ENCODE measurements at places on chromosomes 12 and 14. TPM values are rescaled to one million over a fixed set of nuclear protein-coding genes. Genes with fewer than 3 reads are reported as not detected.

DNA sequence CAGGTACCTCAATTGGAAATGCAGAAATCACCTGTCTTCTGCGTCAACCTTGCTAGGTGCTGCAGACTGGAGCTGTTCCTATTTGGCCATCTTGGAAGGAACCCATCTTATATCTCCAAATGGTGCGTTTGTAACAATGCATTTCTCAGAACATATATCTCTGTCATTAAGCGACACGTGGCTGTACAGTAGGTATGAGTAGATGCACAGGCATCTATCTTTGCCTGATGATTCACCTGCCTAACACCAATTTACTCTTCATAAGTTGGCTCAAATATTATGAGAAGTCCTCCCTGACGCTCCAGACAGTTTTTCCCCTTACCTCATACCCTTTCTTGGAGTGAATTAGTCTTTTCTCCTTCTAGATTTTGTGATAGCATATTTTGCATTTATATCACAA lies 44.2 kb downstream of the GPR137C start:
- no peak for DNase-seq

DNA sequence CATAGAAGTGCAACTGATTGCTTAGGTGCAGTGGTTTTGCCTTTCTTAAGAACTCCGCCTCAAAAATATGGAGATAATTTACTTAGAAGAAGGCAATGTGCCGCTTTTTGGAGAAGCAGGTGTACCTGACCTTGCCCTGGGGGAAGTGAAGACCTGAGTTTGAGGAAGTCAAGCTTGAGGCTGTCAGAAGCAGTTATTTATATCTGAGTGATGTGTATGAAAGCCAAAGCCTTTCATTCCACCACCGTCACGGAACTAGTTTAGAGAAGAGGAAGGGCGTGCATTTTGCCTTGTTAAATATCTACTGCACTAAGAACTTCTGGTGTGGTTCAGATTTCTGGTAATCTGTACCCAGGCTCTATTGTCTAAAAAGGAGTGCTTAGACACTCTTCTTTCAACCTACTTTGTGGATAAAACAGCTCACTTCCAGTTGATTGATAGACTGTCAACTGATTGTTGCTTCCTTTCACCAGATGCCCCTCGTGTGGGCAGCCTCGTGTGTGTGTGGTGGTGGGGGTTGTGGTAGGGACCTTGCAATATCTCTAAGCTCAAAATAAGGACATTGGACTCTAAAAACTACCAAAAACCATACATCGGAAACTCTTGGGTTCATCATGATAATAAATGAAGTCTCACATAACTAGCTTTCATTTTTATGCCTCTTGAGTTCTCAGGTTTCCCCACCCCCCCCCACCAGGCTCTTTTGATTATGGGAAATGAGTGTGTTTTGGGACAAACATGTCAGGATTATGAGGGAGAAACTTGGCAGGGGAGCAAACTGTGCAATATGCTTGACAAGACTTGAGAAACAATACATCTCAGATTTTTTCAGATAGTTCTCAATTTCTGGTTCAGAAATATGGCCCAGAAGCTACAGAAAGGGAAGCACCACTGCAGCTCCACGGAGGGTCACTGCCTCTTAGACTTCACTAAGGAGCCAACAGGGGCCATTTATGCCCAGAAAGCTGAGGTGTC lies 78.6 kb downstream of the ARF6 start:
- no peak for DNase-seq

GRCh38 chr14:79111987-79112501 lies 941.9 kb downstream of the NRXN3 start:
- DNase-seq, result no peak

KRT72 gene
- not detected for total RNA-seq

P2RX2 gene
- total RNA-seq, result not detected

RNASE3 gene
- total RNA-seq, result not detected

IFNG-AS1 gene
- total RNA-seq, result 3.2 TPM

DNA sequence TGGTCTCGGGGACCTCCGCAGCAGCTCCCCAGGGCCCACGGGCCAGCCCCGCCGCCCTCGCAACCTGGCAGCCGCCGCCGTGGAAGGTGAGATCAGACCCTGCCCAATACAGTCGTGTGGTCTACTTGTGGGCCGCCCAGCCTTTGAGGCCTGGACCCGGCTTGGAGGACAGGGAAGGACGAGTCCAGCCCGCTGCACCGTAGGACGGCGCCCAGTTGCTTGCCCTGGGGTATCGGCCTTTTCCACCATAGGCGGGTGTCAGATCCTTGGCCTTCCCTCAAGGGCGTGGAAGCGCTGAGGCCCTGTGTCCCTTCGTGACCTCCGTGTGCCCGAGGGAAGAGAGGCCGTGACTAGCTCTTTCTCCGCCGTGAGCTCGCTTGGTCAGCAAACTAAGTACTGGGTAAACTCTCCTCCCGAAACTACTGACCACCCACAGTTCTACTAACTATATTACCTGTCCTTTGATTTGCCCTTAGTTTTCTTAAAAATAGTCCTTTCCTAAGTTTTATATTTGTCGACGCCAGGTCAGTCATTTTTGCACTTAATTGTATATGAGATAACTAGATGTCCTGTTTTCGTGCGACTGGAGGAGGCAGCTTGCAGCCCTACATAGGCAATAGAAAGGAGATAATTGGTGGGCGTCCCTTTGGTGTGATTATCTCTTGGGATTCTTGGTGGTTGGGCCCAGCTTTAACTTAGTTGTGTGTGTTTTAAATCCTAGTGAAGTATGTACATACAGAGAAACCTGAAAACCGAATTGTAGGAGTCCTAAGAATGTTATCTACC lies 757 bp downstream of the SLC25A3 start:
- no peak for DNase-seq

GPX2 gene
- total RNA-seq, result not detected

DNA sequence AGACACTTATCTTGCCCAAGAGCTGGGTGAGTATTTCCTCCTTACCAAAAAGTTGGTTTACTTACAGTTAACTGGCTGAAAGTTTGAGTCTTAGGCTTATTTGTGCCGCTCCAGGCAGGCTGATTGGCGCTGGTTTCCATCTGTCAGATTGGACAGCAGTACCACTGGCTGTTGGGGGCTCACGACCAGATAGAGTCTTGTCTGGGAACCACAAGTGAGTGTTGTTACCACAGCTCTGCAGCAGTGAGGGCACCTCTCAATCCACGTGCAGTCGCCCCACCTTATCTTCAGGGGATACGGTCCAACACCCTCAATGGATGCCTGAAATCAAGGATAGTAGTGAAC lies 58.9 kb downstream of the DDX51 start:
- no peak for DNase-seq

- DNase-seq, result no peak
Measured at GRCh38 chr12:18651525-18651924, 86.3 kb downstream of the PLCZ1 start.

PYM1 gene
- total RNA-seq, result 39.6 TPM

GRCh38 chr12:9864913-9865675 lies 4.1 kb downstream of the CLEC2B start:
- DNase-seq, result no peak

- no peak for DNase-seq
Measured at GRCh38 chr12:110726708-110727369, 15.9 kb downstream of the PPP1CC start.

- no peak for DNase-seq
Measured at GRCh38 chr12:114168061-114168460, 201.9 kb upstream of the RBM19 start.

PPP1R36 gene
- total RNA-seq, result not detected

DNA sequence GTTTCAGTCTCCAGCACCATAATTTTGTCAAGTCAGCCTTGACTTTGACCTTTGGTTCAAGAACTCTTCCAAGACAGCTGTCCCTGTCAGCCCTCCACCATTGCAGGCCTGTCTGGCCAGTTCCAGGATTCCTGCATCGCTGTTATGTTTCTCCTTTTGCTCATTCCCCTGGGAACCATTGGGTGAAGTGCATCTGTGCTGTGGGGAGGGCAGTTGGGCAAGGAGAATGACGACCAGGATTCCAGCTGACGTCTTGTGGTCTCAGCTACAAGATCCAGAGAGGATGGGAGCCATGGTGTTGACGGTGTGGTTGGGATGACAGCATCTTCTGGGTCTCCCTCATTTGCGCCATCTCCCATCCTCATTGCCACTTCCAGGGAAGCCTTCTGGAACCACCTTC lies 45.9 kb upstream of the SLC24A4 start:
- DNase-seq, result no peak

- no peak for DNase-seq
Measured at GRCh38 chr12:68812553-68813241, 4.7 kb downstream of the MDM2 start.

DNA sequence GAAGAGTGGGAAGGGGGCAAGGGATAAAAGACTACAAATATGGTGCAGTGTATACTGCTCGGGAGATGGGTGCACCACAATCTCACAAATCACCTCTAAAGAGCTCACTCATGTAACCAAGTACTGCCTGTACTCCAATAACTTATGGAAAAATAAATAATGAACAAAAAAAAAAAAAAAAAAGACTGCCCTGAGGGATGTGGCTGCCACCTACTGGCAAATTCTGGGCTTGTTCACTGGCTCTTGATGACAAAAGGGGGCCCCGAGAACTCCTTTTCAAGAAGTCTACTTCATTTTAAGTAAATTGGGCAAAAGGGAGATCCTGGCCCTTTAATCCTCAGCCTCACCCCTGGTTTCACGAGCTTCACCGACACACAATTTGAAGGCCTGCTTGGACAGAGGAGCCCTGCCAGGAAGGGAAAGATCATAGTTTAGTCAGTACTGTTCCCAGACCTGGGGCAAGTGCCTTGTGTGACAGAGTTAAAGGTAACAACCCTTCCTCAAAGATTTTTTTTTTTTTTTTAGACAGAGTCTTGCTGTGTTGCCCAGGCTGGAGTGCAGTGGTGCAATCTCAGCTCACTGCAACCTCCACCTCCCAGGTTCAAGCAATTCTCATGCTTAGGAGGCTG lies 26.1 kb upstream of the STAC3 start:
- DNase-seq, result no peak

- DNase-seq, result no peak
Measured at GRCh38 chr12:109523504-109523903, 46.1 kb downstream of the UBE3B start.

DNA sequence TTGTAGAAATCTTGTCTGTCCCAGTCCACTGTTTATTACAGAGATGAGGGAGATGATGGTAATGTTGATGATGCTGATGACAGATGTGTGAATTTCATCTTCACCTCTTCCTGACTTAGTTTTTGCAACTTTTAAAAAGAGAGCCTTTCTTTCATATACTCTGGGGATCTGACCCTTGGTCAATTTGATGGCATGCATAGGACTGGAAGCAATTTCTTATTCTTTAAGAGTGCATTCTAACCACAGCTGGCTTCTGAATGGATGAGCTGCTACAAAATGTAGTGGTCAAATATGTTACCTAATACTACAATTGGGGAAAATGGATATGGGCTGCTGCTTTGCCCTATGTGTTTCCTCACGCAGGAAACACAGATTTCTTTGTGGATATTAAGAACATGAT lies 80.8 kb downstream of the MYRFL start:
- no peak for DNase-seq

DNA sequence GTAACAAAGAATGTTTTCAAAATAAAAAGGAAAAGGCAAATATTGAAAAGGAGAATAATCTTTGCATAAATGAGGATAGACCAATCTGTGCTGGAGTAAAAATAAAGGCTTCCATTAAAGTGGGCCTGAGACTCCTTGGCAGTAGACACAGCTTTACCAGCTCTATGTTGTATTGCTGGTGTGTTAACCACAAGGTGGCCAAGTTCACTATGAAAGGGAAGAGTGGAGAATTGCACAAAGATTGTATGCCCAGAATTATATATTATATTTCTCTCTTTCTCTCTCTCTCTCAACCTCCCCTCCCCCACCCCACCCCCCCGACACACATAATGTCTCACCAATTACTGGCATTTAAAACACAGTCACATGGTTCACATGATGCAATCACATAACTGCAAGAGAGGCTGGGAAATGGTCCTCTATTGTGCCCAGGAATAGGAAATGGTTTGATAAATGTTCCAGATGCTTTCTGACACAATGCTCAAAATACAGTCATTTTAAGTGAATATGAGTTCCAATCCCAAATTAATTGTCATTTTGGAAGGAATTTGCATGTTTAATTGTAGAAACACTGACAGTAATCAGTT lies 222.6 kb upstream of the SYT1 start:
- no peak for DNase-seq

DNA sequence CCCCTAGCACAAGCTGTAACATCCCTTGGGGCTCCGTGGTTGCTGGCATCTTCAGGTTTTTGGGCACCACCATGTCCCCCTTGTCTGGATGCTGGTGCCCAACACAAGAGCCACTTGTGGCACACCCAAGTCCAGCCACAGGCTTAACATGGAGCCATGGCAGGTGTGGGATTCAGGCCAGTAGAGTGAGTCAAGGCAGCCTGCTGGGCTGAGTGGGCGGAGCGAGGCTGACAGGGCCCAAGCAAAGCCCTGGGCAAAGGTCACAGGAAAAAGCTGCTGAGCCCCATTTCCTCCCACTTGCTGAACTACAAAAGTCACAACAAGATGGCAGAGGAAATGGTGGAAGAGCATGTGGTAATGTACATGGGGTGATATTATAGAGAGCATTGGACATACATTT lies 950.7 kb upstream of the FLRT2 start:
- no peak for DNase-seq

- no peak for DNase-seq
Measured at GRCh38 chr14:105848570-105848969, 322.2 kb downstream of the TMEM121 start.

STAT6 gene
- total RNA-seq, result 635 TPM

DNA sequence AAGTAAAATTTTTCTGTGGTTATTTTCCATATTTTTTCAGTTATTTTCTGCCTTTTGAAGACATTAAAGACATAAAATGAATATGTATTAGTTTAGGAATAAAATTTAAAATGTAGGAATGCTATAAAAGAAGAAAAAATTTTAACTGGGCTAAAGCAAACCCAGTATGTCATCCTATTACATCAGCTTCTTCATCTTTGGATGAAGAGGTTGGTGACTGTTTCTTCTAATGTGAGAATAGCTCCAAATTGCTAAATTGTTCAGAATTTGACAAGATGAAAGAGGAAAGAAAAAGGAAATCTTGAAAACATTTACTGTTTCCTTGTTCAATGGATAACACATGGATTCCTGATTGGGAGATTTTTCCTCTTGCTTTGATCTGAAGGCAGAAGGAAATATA lies 52.7 kb upstream of the PZP start:
- no peak for DNase-seq

DNA sequence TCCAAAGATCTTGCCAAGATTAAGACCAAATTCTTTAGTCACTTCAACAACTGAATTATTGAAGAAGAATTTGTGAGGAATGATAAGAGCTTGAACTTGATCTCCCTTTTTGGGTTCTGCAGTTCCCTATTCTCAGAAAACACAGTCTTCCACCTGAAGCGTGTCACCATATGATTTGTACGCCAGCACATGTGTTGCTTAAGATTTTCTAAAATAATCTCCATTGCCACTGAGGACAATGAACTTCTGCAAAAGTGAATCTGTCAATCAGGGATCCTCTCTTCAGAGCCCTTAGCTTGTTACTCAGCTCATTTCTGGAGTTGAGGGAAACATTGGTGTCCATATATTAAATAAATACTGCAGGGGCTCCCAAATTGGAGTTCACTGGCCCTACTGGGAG lies 4.2 kb upstream of the SPIC start:
- DNase-seq, result no peak

Measured in activated B cell treated with CpG ODN at 0.5 μM for 24 hours (primary cell).